Activated CD4-positive, CD25-positive, alpha-beta regulatory T cell treated with anti-CD3 and anti-CD28 coated beads, Interleukin-2, amount 50 U/mL, for 24 hours (primary cell): ENCODE measurements at places on chromosomes 7 and 10.
A peak's percentile ranks its signal among the peaks of the same experiment; 100 is the strongest.

GRCh38 chr10:87661861-87662785, 2.4 kb downstream of the PAPSS2 start:
- ATAC-seq = no peak

- no peak for ATAC-seq
Observed at GRCh38 chr7:5452937-5453540, 29.4 kb upstream of the TNRC18 start.

DNA sequence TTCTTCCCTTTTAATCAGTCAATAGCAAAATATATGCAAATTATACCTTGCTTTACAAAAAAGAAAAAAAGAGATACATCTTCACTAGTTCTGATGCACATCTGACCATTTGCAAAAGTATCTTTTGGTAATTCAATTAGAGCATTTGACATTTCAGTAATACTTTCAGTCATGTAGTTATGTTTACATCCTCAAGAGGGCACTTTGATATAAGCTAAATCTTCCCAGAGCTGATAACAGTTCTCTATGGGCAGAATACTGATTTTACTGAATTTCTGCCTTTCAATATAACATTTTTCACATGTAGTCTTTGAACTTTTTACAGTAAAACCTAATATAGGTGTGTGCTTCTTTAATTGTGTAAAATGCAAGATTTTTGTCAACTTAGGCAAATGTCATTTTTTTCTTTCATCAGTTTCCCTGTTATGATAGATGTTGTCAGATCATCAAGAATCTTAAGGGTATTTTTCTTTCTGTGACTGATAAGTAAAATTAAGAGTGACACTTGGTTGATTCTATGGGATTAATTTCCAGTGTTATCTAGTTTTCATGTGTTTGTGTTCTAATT, 703.5 kb upstream of the SEMA3D start:
- ATAC-seq = no peak

- no peak for ATAC-seq
Observed at GRCh38 chr7:18770822-18771221, 275.3 kb downstream of the HDAC9 start.

GRCh38 chr10:88118729-88119128, 255.3 kb downstream of the PTEN start:
- ATAC-seq = no peak

DNA sequence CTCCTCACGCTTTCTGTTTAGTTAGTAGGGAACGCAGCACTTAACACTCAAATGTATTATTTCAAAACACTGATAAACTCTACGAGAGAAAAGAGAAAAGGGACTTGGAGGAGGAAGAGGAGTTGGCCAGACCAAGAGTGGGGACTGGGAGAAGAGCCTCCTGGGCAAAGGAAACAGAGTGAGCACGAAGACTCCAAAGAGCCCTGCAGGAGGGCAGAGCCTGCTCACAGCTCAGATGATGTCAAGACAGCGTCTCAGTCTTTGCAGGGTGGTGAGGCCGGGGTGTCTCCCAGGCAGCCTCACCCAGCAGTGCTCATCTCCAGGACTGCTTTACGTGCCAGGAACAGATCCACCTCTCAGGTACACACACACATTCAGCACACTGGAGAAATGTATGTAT, 41.2 kb downstream of the CYTH3 start:
- ATAC-seq = no peak

- no peak for ATAC-seq
Observed at GRCh38 chr7:34523226-34523918, 134.6 kb upstream of the NPSR1 start.

GRCh38 chr10:12484002-12484918, 134.9 kb downstream of the CAMK1D start:
- no peak for ATAC-seq

DNA sequence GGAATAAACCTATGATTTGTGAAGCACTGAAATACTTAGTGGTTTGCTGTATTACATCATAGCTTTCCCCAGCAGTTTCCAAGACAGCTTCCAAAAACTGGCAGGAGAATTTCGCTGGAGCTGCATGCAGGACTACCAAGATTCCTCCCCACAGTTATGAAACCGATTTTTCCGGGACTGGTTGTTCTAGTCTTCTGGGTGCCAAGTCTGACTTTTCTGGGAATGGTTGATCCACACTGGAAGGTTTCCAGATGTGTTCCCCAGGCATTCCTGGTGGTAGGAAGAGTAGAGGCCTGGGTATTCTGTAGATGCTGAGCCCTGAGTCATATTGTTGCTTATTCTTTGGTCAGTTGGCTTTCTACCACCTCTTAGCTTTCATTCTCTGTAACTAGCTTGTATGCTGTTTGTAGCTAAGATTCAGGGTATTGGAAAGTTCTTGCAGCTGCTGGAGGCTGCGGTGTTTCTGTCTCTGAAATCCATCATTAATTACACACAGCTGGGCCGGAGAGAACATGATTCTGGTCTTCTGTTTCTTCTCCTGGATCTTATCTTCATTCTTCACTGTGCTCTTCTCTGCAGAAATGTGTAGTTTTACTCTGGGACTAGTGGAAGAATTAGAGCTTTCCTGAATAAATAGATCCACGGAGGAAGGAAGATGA, 6.3 kb downstream of the ABCC2 start:
- no peak for ATAC-seq

DNA sequence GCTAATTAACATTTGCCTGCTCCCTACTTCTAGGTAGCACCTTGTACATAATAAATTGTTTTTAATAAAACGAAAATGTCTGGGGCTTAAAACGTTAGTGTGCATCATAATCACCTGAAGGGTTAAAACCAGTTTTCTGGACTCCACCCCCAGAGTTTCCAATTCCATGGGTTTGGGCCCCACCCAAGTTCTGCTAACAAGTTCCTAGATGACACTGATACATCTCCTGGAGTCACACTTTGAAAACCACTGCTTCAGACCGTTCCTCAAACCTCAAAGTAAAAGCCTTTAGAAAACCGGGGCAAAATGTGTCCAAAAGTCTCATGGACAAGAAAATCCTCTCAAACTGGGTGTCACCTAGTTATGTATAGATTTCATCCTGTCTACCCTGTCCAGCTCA, 9.3 kb downstream of the OSBPL3 start:
- no peak for ATAC-seq

DNA sequence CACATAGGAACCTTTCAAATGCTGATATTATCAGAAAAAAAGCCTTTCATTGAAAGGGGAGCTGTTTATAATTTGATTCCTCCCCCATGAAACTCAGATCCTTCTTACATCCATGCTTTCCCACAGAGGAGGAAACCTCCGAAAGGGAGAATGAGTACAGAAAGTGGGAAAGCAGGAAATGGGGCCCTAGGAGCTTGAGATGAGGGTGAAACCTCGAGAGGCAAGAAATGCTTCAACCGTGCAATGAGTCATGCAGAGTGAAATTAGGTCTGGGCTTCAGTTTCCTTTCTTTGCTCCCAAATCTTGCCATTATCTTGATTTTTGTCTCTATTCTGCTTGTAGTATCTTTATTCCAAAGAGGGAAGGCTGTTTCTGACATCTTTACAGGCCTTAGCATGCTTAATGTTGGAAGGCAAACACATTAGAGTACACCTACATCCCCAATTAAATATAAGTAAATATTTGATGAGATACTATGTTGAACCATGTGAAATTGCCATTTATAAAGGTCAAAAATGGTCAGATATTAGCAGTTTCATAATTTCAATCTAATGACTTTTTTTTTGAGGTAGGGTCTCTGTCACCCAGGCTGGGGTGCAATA, 79.1 kb downstream of the NAMPT start:
- no peak for ATAC-seq

DNA sequence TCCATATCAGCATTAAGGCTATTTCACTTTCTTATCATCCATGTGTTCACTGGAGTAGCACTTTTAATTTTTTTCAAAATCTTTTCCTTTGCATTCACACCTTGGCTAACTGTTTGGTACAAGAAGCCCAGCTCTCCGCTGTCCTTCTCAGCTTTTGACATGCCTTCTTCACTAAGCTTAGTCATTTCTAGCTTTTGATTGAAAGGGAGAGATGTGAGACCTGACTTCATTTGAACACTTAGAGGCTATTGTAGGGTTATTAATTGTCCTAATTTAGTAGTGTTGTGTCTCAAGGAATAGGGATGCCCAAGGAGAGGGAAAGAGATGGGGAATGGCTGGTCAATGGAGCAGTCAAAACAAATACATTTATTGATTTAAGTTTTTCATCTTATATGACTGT, 350.0 kb downstream of the CXCL12 start:
- no peak for ATAC-seq

DNA sequence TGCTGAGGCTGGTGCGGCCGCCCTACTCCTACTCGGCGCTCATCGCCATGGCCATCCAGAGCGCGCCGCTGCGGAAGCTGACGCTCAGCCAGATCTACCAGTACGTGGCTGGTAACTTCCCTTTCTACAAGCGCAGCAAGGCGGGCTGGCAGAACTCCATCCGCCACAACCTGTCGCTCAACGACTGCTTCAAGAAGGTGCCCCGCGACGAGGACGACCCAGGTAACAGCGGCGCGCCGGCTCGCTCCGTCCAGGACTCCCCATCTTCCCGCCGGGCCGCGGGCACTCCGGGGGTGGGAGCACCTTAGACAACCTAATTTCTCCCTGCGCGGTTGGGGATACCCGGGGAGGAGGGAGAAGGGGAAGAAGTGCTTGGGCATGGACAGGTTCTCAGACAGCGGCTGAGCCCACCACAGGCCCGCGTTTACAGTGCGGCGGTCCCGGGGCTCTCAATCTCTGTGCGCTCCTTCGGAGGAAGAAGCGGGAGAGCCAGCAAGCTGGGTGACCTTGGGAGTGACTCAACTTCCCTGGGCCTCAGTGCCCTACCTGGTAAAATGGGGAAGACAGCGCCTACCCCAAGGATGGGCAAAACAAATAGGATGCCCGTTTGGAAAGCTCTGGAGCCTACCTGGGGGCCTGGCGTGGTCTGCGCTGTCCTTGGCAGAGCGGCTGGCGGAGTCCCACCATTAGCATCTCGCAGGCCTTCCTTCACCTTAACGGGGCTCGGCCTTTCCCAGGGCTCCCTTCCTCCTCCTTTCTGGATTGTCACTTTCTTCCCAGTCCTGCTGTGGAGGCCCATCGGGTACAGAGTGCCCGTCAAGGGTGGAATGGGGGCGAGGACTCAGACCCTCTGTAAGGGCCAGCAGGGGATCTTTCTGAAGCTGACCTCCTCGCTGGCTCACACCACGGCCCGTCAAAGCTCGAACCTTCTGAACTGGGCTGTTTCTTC, 852 bp downstream of the FOXI2 start:
- ATAC-seq = no peak

GRCh38 chr10:34286136-34286739, 528.9 kb downstream of the PARD3 start:
- no peak for ATAC-seq

- peak; percentile 8 for ATAC-seq
Observed at GRCh38 chr10:79938728-79939406, 10.0 kb downstream of the SFTPD start.

GRCh38 chr7:92813390-92814024, 22.9 kb downstream of the CDK6 start:
- ATAC-seq = peak; percentile 63

- no peak for ATAC-seq
Observed at GRCh38 chr7:80247891-80248290, 113.3 kb downstream of the GNAI1 start.

GRCh38 chr10:132897516-132898381, 44.6 kb downstream of the CFAP46 start:
- peak; percentile 9 for ATAC-seq

DNA sequence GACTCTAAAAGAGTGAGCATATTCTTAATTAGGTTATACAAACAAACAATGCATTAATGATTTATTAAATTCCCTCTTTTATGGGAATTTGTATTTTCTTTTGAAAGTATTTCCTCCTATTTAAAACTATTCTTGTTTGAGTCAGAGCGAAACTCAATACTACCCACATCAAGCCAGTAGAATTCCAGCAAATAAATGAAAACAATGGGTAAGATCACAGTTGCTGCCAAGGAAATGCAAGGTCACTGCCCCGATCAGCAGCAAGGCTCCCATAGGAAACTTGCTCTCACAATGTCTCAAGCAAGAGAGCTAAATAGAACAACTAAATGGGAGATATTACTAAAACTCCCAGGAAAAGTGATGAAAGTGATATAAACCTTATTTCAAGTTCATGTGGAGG, 206.3 kb downstream of the THSD7A start:
- no peak for ATAC-seq

GRCh38 chr7:39051279-39051678, 73.6 kb downstream of the POU6F2 start:
- no peak for ATAC-seq

DNA sequence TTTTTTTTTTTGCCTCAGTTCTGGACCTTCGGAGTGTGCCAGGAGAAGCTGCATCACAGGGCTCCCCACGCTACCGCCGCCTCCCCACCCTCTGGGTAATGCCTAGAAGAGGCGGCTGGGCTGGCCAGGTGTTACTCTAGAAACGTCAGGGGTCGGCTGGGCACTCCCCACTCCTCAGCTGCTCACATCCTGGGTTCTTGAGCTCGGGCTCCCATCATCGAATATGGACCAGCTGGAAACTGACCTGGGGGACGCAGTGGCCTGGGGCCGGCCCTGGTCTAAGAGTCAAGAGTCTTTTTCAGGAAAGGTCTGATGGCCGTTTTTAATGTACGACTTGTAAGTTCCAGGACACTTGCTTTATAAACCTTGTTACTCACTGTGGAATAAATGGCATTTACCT, 326.5 kb downstream of the WDR37 start:
- no peak for ATAC-seq

DNA sequence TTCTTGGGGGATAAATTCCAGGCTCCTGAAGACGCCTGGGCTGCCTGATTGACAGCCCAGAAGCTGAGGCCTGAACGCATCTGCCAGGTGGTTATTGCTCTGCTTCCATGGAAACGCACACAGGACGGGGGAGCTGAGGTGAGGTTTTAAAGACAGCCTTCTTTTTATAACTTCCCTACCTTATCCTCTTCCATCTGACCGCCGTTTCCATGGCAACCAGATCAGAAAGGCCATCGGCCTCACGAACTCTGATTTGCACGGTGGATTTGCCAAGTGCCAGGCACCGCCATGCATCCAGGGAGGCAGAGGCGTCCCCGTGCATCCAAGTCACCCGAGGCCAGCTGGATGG, 260.9 kb downstream of the ADARB2 start:
- no peak for ATAC-seq

DNA sequence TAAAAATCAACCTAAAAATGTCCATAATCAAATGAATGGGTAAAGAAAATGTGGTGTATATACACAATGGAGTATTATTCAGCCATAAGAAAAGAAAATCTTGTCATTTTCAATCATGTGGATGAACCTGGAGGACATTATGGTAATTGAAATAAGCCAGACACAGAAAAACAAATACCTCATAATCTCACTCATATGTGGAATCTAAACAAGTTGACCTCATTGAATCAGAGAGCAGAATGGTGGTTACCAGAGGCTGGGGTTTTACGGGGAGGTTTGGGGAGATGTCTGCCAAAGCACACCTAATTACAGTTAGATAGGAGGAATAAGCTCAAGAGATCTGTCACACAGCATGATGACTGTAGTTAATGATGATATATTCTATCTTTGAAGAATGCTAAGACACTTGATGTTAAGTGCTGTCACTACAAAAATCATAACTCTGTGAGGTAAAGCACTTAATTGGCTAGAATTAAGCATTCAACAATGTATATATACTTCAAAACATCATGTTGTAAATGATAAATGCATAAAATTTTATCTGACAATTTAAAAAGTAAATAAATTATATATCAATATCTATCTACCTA, 39.1 kb upstream of the TNPO3 start:
- ATAC-seq = no peak

- peak; percentile 96 for ATAC-seq
Observed at GRCh38 chr7:24898691-24899090, 81.3 kb downstream of the OSBPL3 start.

- ATAC-seq = no peak
Observed at GRCh38 chr10:49408519-49409306, 12.8 kb upstream of the DRGX start.
